Neural crest cell (in vitro differentiated cells): ENCODE measurements at places on chromosomes 1 and 21.

DNA sequence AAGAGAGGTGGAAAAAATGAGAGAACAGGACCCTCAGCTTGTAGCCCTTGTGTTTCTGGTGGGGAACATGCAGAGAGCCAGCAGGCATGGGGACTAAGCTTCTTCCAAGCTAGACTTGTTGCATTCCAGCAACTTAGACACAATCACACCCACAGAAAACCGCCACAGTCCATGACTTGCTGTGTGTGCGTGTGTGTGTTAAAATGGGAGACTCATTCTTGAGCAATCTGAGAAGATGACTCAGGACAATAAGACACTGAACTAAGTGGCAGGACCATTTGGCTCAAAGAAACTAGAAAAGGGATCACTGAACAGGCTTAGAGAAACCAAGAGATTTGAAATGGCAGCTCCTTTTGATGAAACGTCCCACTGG, 78.0 kb downstream of the HLX start:
- no peak for DNase-seq

GRCh38 chr21:38493549-38494250, 4.6 kb downstream of the ERG start:
- no peak for DNase-seq

- DNase-seq, result no peak
Measured at GRCh38 chr21:26070822-26071425, 99.6 kb downstream of the APP start.

- no peak for DNase-seq
Measured at GRCh38 chr1:89221341-89221740, 22.6 kb upstream of the GBP4 start.

GRCh38 chr1:55846051-55846450, 630.9 kb upstream of the USP24 start:
- DNase-seq, result no peak

- DNase-seq, result no peak
Measured at GRCh38 chr1:8816264-8816663, 1.2 kb downstream of the RERE start.

DNA sequence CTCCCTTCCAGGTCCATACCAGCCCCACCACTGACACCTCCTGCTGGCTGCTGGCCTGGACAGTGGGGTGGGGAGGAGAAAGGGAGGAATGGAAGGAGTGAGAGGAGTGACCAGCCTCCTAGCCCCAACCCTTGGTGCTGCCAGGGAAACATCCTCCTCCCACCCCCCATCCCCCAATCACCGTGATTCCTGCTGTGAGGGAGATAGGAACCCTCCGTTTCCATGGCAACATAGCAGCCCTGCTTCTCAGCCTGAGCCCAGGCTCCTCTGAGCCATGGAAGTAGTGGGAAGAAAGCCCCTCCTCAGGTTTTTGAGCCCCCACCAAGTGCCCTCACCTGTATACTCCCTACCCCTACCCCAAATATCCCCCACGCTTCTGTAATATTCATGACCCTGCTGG, 44.4 kb upstream of the SCMH1 start:
- no peak for DNase-seq

DNA sequence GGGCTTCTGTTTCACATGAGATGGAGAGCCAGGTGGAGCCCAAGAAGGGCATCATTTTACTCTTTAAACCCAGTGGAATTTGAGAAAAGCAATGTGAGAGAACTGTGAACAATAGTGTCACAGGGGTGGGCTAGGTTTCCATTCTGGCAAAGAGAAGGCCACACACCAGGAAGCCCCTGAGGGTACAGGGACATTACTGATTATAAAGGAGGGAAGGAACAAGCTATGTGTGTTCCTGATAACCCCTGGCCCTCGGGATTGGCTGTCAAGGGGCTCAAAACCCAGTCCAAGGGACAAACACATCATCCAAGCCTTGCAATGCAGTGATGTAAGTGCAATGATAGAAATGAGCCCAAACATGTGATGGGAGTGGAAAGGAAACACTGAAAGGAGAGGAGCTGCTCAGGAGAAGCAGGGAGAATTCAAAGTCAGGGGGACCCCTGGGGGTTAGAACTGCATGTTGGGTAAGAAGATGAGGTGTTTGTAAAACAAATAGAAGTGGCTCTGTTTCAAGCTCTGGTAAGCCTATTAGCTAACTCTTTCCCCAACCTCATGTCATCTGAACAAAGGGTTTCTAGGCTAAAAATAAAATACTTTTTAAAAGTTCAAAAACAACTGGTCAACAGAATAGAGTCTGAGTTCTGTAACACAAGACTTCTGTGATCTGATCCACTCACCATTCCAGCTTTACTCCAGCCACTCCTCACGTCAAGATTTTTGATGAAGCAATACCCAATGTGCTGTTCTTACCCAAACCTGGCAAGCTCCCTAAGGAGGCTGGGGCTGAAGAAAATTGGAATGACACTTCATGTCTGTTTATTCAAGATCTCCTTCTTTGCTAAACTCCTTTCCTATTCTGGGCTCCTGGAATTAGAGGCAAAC, 51.1 kb upstream of the IL12RB2 start:
- DNase-seq, result no peak

DNA sequence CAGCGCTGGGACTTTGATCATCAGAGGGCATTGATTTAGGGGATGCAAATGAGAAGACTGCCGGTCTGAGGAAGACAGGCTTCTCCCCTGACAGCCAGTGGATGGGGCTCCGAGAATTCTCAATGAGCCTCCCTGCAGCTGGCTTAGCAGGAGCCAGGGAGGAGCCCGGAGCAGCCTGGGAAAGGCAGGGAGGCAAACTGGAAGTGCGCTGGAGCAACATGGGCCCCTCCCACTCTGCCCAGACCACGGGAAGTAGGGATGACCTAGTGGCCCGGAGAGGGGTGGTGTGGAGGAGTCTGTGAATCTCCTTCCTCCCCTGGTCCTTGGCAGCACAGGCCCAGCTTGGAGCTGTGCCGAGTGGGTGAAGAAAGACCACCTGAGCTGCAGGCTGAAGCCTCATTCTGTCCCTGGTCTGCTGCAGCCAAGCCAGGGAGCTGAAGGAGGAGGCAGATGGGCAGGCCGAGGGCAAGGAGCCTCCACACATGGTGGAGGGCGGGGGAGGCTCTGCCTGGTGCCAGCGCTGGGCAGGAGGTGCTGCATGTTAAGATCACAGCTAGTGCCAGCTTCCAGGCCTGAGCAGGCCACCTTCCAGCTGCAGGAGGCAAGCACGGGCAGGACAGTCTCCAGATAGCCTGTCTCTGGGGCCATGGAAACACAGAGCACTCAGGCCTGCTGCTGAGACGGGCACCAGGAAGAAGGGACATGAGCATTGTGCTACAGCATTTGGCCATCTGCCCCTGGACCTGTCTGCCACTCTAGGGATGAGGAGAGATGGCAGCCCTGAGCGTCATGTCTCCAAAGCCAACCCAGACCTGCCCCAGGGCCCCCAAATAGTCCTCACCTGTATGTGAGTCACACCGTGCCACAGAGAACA, 12.2 kb upstream of the CLSTN1 start:
- DNase-seq, result peak; percentile 47

GRCh38 chr1:7960165-7960564, 1.3 kb upstream of the PARK7 start:
- no peak for DNase-seq

- no peak for DNase-seq
Measured at GRCh38 chr21:24881506-24881905, 725.8 kb downstream of the MRPL39 start.

DNA sequence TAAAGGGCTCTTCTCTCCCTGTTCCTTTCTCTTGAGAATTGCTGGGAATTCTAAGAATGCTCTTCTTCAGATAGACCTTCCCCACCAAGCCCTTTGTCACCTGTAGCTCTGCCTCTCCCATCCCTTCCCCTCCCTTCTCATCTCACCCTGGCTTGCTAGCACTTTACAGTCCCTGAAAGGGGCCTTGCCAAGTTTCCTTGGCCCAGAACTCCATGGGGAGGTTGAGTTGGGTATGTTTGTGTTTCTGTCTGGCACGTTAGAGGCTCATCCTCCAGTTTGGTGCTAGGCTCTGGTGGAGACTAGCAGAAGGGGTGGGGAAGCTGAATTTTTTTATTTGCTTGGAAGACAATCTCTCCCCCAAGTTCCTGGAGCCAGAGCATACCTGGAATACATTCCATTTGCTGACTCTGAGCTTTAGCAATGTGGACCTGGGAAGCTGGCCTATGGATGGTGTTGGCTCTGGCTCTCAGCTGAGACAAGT, 4.9 kb downstream of the CGN start:
- DNase-seq, result no peak

GRCh38 chr21:35575280-35575915, 484.9 kb downstream of the SETD4 start:
- no peak for DNase-seq

GRCh38 chr1:50516056-50516455, 92.8 kb upstream of the DMRTA2 start:
- no peak for DNase-seq

DNA sequence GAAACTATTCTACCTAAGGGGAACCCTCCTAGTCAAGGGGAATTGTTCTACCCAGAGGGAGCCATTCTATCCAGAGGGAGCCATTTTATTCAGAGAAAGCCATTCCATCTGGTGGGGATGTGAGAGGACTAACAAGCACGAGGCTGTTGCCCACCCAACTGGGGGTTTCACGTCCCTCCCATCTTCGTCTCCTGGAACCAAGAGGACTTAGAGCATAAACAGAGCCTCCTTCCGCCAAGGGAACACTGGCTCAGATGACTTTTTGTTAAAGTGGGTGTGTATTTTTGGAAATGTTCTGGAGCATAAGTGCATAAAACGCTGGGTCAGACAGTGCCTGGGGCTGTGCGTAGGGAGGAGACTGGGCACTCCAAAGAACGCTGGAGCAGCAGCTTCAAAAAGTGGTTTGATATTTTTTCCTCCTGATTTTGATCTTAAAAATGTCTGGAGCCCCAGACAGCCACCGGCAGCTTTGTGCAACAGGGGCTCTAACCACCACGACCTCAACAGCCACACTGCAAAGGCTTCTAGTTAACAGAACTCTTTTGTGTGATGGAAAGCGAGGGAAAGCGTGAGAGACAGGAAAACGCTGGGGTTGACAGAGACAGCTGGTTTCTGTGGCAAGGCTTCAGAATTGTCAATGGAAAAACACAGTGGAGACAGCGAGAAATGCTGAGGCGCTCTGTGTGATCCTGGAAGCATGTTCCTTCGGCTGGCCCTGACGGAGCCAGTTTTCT, 363.6 kb upstream of the CAMK1G start:
- no peak for DNase-seq

GRCh38 chr21:36858320-36858957, 108.0 kb downstream of the HLCS start:
- no peak for DNase-seq
